Activated T-helper 1 cell treated with anti-CD3 and anti-CD28 coated beads, Interleukin-2, amount 50 U/mL, for 16 hours (primary cell): ENCODE measurements at places on chromosomes 2 and 18.

DNA sequence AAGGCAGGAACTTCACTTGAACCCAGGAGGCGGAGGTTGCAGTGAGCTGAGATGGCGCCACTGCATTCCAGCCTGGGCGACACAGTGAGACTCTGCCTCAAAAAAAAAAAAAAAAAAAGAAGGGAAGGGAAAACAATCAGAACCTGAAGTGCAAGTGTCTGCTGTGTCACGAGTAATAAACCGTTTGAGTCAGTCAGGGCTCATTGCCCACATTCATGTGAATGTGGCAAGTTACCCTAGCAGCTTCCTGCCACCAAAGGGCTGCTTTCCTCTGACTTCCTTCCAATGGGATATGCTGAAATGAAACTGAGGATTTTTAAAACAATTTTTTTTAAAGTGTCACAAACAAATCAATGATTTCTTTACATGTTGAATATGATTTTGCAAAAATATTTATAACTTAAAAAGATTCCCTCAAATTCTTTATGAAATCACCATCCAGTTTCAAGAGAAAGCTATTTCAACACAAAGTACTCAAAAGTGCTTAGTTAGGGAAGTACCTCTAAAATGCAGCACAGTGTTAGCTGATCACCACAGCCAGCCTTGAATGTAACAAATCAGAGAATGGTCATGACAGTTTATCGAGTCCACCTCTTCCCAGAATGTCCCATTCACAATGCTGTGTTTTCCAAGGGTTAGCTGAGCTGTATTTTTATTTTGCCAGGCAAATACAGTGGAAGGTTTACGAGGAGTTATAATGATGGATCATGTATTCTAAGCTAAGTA, 36.4 kb downstream of the WDSUB1 start:
- no peak for DNase-seq

DNA sequence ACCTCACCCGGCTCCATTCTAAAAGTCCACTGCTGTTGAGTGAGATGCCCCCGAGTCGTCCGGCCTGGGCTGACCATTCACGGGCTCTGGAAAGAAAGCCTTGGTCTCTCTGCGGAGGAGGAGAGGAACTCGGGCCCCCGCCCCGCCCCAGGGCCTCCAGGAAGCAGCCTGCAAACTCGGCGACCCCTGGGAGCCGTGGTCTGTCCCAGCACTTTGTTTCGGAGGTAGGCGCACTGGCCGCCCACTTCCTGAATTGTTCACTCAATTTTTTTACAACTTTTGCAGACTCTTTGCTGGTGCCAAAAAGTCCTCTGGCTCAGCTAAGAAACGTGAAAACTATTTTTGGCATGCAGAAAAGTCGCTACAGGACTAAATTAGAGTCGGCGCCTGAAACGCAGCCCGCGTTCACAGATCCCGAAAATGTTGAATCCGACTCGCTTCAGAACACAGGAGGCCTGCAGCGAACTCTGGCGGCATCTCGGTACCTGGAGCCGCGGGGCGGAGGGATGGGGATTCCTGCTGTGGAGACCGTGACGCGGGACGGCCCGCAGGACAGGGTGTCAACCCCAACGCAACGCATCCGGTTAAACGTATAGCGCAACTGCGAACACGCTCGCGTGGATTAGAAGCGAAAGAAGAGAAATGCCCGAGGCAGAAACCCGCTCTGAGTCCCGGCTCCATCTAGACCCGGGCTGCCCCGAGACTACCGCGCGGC, 1.5 kb downstream of the PXDN start:
- DNase-seq: no peak

- no peak for DNase-seq
Measured at GRCh38 chr2:68203587-68203986, 45.9 kb downstream of the PNO1 start.

- no peak for DNase-seq
Measured at GRCh38 chr2:42319265-42319664, 41.8 kb downstream of the COX7A2L start.

DNA sequence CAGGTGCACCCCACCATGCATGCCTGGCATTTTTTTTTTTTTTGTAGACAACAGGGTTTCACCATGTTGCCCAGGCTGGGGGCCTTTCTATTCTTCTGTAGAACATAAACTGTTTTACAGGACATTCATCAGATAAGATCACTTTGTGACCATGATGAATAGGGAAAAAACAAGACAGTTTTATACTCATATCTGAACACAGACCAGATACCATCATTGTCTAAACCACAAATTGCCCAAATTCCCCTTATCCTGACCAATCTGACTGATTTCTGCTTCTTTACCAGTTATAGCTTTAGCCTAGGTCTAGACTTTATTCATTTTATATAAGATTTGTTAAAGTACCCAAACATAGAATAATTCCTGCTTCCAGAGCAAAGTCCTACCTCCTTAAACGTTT, 1699.3 kb upstream of the TMEFF2 start:
- DNase-seq: no peak
